ENCODE measurements at places on chromosomes 3 and 15.

GRCh38 chr15:85614059-85614458, 180.7 kb downstream of the KLHL25 start:
- DNase-seq, result peak; percentile 39

DNA sequence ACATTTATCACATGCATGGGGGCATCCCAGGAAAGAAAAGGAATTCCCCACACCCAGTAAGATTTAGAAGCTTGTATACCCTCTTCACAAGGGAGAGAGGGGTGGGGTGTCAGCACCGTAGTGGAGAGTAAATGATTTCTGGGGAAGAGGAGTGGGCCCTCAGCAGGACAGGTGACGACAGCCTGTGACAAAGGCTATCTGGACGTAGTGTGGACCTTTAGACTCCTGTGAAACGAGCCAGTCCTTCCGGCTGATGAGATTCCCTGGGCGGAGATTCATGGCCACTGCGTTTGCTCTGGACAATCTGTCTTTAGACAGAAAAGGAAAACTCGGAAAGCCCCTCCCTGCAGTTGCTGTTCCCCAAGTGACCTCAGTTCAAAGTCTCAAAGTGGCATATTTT, 1.7 kb upstream of the FAM3D start:
- DNase-seq, result no peak

GRCh38 chr15:101092156-101092866, 159.5 kb downstream of the CHSY1 start:
- DNase-seq, result peak; percentile 69

DNA sequence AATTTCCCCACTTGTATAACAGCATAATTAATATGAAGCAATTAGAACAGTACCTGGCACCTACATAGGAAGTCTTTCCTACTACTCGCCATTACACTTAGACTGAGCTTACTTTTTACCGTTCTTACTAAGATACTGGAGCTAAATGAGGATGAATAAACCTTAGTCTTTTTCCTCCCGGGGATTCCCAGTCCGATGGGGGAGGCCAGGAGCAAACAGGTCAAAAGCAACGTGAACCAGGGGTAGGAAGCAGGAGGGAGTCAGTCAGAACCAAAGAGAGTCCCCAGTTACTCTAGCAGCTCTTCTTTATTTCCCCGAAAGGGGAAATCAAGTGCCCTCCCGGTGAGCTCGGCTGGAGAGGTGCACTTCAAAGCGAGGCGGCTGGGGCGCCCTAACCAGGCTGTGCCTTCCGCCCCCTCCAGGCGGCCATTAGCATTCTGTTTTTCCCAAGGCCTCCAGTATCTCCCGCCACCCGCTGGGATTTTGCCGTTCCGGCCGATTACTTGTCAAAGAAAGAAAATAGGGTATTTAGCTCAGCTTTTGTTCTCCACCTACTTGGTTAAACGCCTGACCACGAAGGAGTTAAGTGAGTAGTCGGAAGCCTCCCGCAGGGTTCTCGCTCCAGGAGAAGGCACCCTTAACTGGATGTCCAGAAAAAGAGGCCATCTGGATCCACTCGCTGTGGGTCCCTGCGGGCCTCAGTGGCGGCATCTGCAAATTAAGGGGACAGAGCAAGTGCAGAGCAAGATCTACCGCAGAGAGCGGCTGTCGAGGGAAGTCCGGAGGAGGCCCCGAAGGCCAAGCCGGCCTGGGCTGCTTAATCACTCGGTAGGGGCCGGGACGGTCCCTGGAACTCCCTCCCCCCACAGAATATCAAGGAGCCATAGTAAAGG, 6.3 kb upstream of the EOMES start:
- DNase-seq, result no peak
